ENCODE measurements at places on chromosomes 5 and 9.

GRCh38 chr5:168217497-168217896 is 73.9 kb upstream of the WWC1 start:
- DNase-seq: no peak

DNA sequence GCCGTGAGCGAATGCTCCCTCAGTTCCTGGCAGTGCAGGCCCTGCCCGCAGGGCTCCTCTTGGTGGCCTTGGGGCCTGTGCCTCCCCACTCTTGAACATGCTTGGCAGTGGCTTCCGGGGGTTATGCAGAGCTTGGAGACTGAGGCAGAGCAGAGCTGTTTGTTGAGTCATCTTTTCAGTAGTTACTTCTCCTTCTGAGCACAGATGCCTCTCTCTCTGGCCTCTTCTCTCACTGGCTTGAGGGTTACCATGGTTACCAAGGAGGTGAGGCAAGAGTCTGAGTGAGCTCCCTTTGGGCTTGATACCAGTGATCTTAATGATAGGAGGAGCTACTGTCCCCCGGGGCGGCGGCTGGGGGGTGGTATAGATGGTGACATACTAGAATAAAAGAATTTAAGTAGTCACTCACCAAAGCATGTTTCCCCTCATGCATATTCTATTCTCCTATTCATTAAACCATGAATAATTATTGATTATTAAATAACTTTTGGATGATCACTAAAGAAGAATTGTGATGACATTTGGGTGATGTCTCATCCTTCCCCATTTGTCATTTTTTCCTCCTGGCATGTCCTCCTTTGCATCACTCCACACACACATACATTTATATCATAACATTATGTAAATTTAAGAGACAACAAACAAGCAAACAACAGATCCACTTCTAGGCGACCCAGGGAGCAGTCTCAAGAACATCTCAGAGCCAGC is 111.1 kb downstream of the ARHGAP26 start:
- DNase-seq: peak; percentile 41

DNA sequence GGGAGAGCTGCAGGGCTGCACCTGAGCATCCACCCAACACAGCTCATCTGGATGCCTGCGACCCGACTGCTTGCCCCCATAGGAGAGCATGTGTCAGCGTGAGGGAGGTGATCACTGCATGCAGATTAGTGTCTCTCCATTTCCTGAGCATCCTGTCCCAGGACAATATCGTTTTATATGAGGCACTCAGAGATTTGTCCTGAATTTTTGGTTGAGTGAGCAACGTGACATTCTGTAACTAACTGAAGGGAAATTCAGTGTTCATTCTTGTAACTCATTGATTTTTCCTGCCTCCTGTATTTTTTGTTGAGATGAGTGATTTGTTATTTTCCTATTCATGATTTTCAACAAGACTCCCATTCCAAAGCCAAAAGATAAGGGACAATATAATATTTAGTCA is 20.7 kb upstream of the ANKRD34B start:
- no peak for DNase-seq

DNA sequence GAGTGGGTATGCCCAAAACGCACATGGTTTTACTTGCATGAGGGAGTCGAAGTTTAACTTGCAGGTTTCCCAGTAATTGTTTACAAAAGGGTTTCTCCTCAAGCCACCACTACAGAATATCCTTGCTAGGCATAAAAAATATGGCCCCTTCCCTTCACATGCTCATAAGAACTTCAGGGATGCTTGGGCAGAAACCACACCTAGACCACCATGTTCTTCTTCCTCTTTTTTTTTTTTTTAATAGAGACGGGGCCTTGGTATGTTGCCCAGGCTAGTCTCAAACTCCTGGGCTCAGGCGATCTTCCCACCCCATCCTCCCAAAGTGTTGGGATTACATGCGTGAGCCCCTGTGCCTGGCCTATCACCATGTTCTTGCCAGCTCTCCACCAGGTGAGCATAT is 18.6 kb upstream of the PLIN2 start:
- DNase-seq: no peak

- DNase-seq: no peak
These were observed 250.5 kb downstream of the BNC2 start for GRCh38 chr9:16619914-16620520.

DNA sequence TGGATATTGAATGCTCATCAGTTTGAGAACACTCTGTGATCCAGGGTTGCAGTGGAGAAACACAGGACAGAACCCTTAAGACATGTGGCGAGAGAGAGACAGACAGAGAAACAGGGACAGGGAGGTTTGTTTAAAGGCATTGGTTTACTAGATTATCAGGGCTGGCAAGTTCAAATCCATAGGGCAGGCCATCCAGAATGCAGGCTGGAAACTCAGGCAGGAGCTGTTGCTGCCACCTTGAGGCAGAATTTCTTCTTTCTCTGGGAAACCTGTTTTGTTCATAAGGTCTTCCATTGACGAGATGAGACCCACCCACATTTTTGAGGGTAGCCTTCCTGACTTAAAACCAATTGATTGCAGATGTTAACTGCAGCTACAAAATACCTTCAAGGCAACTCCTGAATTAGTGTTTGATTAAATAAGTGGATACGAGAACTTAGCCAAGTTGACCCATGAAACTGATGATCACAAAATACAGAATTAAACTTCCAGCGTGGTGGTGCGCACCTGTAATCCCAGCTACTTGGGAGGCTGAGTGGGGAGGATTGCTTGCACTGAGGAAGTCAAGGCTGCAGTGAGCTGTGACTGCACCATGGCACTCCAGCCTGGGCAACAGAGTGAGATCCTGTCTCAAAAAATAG is 55.9 kb downstream of the NSUN2 start:
- peak; percentile 54 for DNase-seq

DNA sequence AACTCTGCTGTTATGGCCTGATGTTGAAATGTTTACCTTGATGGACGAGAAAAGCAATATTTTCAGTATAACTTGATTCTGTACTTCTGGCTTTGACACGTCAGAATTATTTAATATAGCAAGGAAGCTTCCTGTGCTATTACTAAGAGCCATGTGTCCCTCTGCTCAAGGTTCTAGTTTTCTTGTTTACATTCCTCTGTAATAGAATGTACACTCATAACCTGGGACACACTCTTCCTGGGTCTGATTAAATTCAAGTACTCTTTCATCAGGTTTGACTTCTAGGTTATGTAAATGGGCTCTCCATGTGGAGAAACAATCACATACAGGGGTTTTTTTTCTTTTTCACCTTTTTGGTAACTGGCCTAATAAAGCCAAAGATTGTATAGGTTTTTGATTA is 33.1 kb downstream of the GTF3C4 start:
- DNase-seq: no peak

- DNase-seq: no peak
These were observed 113.3 kb upstream of the ZNF608 start for GRCh38 chr5:124859556-124860290.

- DNase-seq: no peak
These were observed 15.9 kb downstream of the TAL2 start for GRCh38 chr9:105678163-105678562.

- DNase-seq: no peak
These were observed 46.8 kb upstream of the RNU6ATAC start for GRCh38 chr9:134210908-134211810.

GRCh38 chr5:164119806-164120447 is 614.5 kb downstream of the MAT2B start:
- DNase-seq: no peak

DNA sequence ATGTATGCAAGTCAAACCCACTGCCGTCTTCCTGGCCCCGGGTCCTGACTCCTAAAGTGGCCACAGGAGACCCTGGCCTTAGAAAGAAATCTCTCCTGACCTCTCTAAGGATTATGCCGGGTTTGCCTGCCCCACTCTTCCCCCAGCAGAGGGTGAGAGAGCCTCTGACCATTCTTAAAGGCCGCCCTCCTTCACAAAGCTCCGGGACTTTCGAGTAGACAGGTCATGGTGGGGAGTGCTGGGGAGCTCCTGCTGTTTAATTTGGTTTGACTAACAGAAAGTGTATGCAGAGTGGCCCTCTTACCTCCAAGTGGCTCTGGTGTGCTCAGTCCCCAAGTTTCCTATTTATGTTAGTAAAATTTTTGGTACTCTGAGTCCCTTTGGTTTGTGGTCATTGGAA is 111.8 kb downstream of the LRRC70 start:
- no peak for DNase-seq

DNA sequence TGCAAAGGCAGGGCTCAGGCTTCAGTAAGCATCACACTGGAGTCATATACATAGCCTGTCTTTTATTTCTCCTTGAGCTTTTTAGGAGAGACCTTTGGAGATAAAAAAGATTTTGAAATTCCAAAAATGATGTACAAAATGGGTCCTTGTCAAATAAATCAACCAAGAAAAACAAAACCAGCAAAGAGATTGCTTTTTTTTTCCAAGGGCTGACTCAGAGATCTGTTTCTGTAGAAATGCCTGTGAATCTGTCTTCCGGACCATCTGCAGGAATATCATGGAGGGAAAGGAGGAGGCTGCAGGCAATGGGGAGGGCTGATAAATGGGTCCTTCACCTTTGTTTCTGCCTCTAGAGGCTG is 77.4 kb downstream of the SLIT3 start:
- no peak for DNase-seq

DNA sequence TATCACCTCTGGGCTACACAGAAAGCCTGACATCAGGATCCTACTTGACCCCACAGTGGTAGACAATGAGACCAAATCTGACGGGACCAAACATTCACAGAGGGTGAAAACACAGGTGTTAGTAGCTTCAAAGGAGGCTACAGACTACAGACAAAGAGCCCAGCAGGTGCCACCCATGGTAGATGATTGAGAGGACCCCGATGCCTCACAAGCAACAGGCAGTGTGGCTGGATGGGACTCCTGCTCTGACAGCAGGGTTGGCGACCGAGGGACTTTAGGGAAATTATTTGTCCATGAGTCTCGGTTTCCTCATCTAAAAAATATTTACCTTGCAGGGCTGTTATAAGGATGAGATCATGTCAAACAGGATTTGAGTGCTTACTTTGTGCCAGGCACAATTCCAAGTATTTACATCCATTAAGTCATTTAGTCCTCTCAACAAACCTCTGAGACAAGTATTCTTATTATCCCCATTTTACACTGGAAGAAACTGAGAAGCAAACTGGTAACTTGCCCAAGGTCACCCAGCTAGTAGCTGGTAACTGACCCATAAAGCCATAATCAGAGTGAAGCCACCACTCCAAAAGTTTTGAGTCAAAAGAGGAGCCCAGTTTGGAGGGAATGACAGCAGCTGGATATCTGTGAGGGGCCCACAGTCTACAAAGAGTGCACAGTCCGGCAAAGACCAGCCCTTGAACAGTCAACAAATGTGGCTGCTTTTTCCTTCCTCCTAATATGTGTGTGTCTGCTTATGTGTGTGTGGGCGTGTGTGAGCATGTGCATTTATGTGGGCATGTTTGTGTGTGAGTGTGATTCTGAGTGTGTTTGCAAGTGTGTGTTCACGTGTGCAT is 502.0 kb downstream of the BNC2 start:
- peak; percentile 60 for DNase-seq

DNA sequence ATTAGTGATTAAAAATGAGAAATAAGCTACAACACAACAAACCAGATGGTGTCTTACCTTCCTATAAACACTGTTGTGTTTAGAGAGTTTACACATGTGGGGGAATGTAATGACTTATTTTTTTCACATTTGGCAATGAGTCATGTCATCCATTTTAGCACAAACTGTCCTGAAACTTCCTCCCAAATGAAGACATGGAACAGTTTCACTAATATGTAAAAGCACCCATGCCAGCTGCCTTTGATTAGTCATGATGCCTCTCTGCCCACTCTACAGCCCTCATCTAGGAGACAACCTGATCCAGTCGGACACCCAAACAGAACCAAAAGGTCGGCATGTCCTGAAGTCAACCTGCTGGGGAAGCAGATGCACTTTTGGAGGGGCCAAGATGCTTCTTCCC is 98.2 kb downstream of the SEMA5A start:
- no peak for DNase-seq

GRCh38 chr9:109252291-109252690 is 68.6 kb downstream of the EPB41L4B start:
- no peak for DNase-seq

DNA sequence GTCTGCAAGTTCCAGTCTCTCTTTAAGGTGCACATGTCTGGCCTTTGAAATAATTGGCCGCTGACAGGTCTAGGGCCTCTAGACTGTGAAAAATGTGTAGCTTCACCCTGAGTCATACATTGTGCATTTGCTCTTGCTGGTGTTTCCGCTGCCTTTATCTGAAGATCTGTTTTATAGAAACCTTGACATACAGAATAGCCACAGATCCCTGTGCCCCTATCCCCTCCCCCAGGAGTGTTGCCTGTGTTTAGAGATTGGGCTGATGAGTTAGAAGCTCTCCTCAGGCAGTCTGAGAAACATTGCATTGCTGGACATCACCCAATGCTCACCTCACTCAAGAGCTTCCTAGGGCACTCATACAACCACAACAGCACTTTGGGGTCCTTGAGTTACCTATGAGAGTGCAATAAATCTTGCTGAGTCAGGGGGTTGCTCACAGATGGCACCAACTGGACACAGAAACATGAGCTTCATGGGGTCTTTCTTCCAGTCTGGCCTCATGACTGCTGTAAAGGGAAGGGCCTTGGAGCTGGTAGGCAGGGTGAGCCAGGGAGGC is 3.8 kb upstream of the ZNF782 start:
- no peak for DNase-seq

DNA sequence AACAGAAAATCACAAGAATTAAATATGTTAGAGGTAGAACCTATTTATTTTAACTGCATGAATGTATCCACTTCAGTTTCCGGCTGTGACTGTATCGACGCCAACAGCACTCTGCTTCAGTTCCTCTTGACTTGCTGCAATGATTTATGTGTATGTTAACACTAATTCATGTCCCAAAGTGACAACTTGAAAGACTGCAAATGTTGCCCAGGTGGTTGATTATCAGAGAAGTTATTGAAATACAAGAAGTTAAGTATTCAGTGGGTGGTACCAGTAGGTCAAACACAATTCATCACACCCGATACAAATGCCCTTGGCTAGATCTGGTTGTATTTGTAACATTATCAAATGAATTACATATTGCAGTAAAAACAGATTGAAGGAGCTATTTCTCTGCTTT is 622.7 kb upstream of the CDH18 start:
- DNase-seq: no peak

- DNase-seq: no peak
These were observed 35.6 kb upstream of the SLC6A3 start for GRCh38 chr5:1480806-1481205.

DNA sequence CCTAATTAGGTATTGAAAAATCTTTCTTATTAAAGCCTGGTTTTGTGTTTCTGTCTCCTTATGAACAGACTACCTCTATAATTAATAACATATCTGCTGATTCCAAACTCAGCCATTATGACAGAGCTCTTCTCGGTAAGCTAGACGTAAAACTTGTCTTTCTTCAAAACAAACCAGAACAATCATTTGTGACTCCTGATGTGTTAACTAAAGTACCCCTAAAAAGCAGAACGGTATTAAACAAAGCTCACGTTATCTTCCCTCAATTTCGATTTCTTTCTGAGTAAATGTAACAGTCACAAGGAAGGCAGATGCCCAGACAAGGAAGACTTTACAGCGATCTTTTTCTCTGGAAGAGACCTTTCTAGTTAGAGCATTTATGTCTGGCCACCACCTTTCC is 1.8 kb downstream of the SEMA5A start:
- no peak for DNase-seq

DNA sequence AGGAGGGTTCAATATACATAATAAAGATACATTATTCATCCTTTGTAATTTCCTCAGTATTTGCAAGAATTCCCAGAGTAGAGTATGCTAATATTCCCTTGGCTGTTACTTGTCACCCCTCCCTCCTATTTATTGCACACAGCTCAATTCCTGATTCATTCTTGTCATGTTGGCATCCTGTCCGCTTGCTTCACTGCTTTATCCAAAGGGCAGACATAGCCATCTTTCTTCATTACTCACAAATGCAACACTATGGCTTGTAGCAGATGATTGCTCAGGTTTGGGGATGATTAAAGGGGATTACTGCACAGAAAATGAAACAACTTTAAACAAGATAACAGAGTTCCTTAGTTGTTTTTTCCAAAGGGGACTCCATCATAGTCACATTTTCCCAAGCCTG is 1.2 kb upstream of the IL33 start:
- peak; percentile 43 for DNase-seq

Data from HS-5 (cell line).